ENCODE measurements at places on chromosomes 3 and 15. TPM values are rescaled to one million over a fixed set of nuclear protein-coding genes. Genes with fewer than 3 reads are reported as not detected.

Gene POPDC2
- 1.7 TPM for total RNA-seq

Gene DNASE1L3
- 1.7 TPM for total RNA-seq

Gene HEG1
- 103 TPM for total RNA-seq

Gene BCHE
- total RNA-seq: 20.4 TPM

Gene NR2E3
- 0.05 TPM for total RNA-seq

Gene ANKRD34C
- total RNA-seq: not detected

Gene XCR1
- total RNA-seq: not detected

Gene CSTA
- total RNA-seq: not detected

Gene ZBTB20
- total RNA-seq: 25.4 TPM

Gene PPP1R2
- 277 TPM for total RNA-seq

Gene GCSAM
- total RNA-seq: not detected

Gene GPR62
- total RNA-seq: not detected

Gene THUMPD3
- total RNA-seq: 30.9 TPM

DNA sequence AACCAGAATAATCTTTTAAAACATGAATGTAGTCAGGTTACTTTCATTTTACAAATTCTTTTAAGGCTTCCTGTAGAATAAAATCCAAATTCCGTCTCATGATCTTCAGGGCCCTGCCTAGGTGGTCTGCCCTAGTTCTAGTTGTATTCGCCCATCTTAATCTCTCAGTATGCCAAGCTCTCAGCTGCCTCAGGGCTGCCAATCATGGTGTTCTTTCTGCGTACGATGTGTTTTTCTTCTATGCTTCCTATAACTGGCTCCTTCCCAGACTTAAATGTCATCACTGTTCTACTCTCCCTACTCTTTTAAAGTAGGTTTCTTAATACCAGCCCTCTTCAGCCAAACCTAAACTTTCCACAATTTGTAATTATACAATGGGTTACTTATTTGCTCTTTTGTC, 107.4 kb downstream of the GREM1 start:
- peak; percentile 15 for DNase-seq

DNA sequence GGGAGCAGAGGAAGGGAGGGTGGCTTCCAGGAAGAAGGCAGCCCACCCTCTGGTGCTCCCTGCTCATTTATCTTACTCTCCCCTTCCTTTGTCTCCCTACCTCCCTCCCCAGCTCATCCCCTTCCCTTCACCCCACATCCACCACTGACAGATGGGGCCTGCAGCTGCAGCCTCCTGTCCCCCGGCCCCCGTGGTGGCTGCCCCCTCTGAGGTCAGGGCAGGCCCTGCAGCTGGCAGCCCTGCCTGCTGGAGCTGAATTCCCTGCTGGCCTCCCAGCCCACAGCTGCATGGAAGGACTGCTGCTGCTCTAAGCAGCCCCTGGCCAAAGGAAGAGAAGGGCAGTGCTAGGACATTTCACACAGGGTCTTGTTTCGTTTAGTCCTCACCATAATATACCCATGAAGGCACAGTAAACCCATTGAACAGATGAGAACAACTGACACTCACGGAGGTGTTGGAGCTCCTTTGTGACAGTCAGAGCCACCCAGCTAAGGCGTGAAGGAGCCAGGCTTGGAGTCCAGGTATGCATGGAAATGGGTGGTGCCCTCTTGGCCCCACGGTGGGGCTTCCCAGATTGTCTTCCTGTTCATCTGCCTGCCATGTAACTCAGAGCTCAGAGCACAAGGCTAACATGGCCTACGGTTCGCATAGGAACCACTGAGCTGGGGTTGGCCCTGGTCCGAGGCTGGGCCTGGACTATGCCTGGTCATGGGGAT, 121.7 kb upstream of the PRR20G start:
- no peak for DNase-seq

- DNase-seq: no peak
These were observed 173.5 kb upstream of the LRRN1 start for GRCh38 chr3:3625544-3626271.

- DNase-seq: no peak
These were observed 691.3 kb downstream of the ZPLD1 start for GRCh38 chr3:103126115-103126514.

DNA sequence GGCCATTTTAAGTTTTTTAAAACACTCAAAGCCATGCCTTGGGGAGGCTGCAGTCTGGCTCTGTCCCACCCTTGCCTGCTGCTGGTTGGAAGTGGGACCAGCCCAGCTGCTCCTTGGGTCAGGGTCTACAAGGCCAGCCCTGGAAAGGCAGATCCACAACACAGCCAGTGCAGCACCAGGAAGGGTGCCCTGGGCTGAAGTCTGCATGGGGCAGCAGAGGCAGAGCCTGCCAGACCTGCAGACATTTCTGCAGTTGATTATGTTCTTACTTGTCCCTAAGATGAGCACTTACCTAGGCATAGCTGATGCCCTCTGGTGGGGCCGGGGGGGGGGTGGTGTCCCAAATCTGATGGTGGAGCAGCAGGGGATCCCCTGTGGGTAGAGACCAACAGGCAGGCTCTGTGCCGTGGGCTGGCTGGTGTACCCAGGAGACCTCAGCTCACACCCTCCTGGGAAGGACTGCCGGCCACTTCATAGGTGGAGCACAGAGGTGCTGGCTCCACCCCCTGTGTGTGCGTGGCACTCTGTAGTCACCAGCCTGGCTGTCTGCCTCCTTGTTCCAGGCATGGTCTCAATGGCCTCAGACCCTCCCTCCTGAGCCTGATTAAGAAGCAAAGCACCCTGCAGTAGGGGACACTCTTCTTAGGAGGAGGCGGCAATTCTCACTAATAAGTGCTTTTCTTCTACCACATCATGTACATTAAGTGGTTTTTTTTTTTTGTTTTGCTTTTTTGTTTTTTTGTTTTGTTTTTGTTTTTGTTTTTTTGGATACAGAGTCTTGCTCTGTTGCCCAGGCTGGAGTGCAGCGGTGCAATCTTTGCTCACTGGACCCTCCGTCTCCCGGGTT, 97.4 kb upstream of the KLF13 start:
- DNase-seq: no peak

- peak; percentile 42 for DNase-seq
These were observed at the start of gene PAK6 for GRCh38 chr15:40238532-40239403. Gene PAK6, plus strand, starts transcription at chr15:40239063. Its CDS starts 25,723 bp downstream, at chr15:40264786.

DNA sequence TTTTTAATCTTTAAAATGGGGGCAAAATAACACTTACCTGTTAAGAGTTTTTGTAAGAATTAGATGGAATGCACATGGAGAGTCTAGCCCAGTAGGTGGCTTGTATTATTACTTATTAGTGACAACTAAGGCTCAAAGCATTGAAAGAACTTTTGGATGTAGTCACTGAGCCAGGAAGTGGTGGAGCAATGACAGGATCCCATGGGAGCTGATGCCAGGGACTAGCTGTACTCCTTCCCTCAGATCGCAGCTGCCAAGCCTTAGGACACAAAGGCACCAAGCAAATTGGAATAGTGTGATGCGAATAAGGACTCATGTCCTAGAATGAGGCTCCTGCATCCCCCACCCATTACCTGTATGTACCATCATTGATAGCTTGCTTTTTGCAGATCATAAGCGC, 370.4 kb upstream of the RGMA start:
- no peak for DNase-seq

DNA sequence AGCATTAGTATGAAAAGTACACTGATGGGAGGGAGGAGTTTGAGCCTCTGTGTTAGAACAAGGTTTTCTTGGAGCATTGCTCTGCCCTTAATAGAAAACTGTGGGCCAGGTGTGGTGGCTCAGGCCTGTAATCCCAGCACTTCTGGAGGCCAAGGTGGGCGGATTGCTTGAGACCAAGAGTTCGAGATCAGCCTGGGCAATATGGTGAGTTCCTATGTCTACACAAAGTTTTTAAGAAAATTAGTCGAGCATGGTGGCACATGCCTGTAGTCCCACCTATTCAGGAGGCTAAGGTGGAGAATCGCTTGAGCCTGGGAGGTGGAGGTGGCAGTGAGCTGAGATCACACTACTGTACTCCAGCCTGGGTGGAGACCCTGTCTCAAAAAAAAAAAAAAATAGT, 103.7 kb downstream of the ATP10A start:
- no peak for DNase-seq

- DNase-seq: no peak
These were observed 380.7 kb downstream of the PLOD2 start for GRCh38 chr3:145780301-145780700.

- DNase-seq: peak; percentile 10
These were observed 83.9 kb downstream of the CD47 start for GRCh38 chr3:108006881-108007331.

DNA sequence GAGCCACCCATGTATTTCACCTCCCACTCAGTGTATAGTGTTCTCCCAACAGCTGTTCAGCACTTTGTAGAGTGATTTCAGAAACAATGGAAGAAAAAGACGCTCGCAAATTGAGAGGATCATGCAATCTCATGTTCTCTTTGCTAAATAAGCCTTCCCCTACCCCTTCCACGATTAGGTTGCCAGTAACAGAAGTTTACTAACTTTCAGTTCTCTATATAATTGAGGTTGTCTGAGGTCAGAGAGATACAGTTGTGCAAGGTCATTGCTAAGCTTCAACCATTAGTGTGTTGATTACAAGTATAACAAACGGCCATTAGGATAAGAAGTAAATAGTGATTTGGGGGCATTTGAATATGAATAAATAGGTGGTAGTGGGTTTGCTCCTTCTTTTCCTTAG, 99.6 kb downstream of the TUSC7 start:
- DNase-seq: no peak

DNA sequence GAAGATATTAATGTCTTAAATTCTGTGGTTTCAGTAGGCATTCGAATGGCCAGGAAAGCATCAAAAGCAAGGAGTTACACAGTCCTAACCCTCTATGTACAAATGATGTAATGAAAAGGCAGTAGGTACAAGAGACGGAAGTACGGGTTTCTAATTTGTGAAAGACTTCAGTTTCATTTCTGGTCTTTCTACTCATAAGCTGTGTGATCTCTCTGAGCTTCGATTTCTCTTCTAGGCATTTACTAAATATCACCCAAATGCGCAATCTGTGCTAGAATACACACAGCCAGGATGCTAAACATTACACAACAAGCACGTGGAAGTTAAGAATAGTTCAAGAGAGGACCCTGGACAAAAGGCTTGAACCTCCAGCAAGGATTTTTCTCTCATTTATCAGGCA, 17.9 kb upstream of the STIMATE start:
- DNase-seq: no peak

DNA sequence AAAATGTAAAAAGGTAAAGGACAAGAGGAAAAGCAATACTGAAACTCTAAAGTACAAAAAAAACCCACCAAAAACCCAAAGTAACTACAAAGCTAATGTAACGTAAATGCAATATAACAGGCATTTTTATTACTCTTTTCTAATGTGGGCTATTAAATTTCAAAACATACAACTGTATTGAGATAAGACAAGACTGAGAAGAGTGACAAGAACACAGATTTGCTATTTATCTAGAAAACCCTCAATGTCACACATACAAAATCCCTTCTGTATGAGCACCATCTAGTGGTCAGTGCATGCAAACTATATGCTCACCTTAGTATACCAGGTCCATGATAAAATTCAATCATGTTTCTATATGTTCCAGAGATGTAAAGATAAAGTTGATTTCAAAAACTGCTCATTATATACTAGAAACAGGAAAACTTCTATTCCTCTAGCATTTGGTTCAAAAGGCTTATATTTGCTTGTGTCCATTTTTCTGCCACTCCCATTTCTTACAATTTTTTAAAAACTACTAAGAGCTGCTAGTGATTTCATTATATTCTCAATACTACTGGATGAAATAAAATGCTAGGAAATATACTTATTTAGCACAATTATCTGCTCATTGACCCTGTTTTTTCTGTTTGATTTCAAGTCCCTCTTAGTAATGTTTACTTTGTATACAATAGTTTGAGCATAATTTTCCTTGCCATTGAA, 111.4 kb downstream of the DLG1 start:
- peak; percentile 80 for DNase-seq

GRCh38 chr3:182303169-182303568, 490.1 kb upstream of the ATP11B start:
- DNase-seq: no peak

- no peak for DNase-seq
These were observed 53.8 kb downstream of the LRRK1 start for GRCh38 chr15:100972975-100973350.

- peak; percentile 61 for DNase-seq
These were observed 29.0 kb downstream of the CCDC33 start for GRCh38 chr15:74265046-74265639.

DNA sequence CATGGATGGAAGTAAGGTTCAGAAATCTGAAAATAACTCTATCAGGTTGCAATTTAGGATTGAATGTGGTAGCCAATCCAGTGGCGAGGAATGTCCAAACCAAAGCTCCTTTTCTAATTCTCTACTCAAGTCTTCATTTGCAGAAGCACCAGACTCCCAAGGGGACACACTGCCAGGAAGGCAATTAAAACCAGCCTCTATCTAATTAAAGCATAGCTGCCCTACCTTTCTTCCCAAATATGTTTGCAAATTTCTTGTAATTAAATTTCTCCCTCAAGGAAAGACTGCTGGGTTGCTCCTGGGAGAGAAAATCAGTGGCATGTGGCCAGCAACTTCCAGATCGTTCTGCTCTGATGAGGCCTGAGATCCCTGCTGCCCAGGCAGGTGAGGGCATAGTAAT, 153.4 kb upstream of the MCTP2 start:
- no peak for DNase-seq

- DNase-seq: no peak
These were observed 26.0 kb downstream of the SLC12A6 start for GRCh38 chr15:34311563-34311962.

- peak; percentile 42 for DNase-seq
These were observed 82.0 kb upstream of the SOX2 start for GRCh38 chr3:181629711-181630110.

- DNase-seq: no peak
These were observed 271.4 kb downstream of the CLSTN2 start for GRCh38 chr3:140206196-140207040.

GRCh38 chr15:91186904-91187656, 87.0 kb downstream of the SV2B start:
- DNase-seq: peak; percentile 56

DNA sequence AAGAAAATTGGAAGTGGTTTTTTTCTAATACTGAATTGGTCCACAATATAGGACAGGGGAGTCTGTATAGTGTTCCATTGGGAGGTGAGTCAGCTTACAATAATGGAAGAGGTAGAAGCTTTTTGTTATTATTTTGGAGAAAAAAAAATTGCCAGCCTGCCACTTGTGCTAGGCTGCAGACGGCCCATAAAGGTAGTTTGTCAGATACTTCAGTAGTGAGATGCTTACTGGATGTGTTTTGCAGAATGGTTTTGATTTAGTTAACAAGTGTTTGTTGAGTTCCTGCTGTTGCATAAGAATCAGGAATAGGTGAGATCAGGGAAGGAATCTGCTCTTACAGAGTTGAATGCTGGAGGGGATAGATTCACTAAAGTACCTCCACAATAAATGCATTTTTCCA, 1.0 kb downstream of the DTWD1 start:
- DNase-seq: peak; percentile 4
